ENCODE measurements at places on chromosomes 4 and X.

GRCh38 chr4:81743731-81744435 is 272.2 kb upstream of the RASGEF1B start:
- DNase-seq, result no peak

DNA sequence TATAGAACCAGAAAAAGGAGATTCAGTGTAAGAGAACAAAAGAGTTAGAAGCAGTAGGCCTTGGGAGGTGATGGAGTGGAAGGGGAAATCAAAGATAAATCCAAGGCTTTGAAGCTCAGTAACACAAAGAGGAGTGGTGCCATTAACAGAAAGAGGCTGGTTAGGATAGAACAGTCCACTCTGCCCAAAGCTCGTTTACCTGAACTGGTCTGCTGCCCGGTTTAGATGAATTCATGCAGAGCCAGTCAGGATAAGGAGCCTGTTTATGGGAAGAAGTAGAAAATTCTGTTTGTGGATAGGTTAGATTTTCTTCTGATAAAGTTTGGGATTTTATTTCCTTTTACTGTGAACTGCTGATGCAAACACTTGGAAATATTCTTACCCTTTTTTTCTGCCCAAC is 80.6 kb downstream of the HMGB2 start:
- DNase-seq, result no peak

GRCh38 chr4:42331914-42332368 is 65.3 kb upstream of the SHISA3 start:
- no peak for DNase-seq

- DNase-seq, result no peak
Measured at GRCh38 chr4:17352357-17352756, 159.5 kb downstream of the QDPR start.

DNA sequence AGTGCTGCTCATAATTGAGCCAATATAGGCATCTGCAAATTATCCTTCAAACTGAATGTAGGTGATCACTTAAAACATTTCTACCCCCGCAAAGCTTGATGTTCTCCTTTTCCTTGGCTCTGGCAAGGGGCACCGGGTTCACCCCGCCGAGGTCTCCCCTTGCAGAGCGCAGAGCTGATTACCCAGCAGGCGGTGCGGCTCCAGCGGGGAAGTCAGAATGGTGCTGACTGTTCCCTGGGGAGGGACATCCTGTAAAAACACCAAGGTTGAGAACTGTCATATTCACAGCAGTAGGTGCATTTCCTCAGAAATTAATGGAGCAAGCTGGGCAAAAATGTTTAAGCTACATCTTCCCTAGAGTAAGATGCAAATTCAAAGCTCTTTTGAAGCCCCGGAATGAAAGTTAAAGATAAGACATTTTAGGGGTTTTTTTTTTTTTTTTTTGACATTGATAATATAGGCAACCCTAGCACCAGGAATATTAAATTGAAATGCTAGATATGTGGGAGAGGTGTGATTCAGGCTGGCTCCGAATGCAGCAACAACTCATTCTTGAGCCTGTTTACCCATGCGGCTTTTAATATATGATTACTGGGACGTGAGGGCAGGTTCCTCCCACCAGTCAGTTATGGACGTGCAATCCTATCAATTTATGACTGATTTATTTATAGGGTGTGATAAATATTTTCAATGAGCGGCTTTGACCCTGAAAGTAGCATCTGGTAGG is 767.3 kb upstream of the TENM3 start:
- no peak for DNase-seq

GRCh38 chrX:149910178-149910695 is 19.1 kb upstream of the HSFX4 start:
- no peak for DNase-seq

DNA sequence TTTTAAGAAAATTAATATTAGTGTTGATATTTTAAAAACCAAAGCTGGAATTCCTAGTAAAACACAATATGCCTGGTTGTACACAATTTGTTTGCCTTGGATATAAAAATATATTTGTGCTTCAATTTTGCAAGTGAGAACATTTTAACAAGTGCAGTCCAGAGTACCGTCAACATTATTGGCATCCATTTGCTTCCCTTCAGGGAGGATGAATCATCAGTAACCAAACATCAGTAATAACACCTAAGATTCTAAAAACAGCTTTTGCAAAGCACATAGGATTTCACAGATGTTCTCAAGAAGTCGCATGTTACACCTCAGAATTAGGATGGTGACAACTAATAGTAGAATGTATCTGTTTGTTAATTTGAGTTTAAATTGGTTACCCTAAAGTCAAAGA is 262.6 kb upstream of the BMP3 start:
- no peak for DNase-seq

- DNase-seq, result no peak
Measured at GRCh38 chr4:183758758-183759447, 99.8 kb downstream of the TRAPPC11 start.

GRCh38 chrX:1537031-1537715 is at the start of gene P2RY8:
Gene P2RY8 (minus strand): TSS chrX:1537185. CDS start chrX:1466558, 70,627 bp downstream.
- no peak for DNase-seq

DNA sequence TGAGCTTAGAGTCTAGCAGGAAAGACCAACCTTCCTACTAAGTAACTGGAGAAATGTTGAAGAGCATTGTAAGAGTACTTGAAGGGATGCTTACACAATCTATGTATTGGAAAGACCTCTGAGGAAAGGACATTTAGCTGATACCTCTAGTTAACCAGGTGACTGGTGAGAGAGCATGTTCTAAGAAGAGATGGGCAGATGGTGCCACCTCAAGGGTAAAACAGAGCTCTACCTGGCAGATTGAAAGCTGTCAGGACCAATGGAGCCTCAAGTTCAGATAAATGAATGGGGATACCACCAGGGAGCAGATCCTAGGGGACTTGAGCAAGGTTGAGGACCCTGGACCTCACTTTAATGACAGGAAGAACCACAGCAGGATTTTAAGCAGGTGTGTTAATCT is 196.4 kb downstream of the QDPR start:
- DNase-seq, result no peak

DNA sequence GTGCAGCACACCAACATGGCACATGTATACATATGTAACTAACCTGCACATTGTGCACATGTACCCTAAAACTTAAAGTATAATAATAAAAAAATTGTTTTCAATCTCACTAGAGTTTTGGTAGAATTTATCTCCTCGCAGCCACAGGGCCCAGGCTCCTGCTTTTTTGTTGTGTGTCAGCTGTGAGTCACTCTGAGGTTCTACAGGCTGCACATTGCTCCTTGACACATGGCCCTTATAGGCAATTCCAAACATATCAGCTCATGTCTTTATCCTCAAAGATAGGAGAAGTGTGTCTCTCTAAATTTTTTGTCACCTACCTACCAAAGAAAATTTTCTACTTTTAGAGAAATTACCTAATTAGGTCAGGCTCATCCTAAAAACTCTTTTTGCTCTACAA is 252.1 kb upstream of the ADGRL3 start:
- no peak for DNase-seq

DNA sequence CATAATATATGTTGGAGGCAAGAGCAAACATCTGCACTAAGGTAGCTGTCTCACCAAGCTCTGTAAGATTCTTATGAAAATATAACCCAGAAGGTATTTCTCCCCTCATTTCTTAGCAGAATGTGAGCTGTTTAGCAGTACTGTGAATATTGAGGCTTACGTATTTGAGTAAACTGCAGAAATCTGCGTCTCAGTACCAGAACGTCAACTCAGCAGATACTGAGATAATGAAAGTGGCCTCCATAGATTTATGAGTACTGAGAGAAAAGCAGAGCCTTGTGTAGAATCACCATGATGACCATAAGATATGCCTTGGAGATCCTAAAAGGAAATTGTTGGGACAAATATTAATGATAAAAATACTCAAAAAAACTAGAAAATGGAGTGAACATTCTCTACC is 296.7 kb upstream of the TECRL start:
- no peak for DNase-seq

DNA sequence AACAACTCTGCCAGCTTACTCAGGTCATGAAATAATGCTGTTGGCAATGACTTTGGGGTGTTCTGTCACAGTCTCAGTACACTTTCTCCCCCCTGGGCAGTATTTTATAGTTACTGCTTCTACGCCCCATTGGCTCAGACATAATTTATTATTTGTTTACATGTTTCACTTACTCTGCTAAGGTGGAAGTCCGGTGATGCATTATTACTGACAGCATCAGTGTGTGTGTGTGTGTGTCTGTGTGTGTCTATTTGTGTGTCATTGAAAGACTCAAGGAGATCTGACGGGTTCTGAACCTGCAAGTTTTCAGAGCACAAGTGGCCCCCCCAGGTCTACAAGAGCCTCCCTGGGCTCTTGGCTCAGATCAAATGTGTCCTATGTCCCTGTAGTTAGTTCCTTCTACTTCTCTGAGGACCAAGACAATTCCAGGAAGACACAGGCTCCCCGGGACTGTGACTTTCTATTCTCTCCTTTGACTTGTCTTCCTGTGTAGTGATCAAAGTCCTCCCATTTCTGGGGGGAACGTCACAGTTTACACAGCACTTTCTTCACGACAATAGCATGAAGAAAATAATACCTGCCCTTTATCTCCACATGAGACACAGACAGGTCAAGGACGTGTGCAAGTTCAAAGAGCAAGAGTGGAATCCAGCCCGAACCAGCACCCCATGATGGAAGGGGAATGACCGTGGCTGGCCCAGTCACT is 283.7 kb upstream of the GATB start:
- DNase-seq, result no peak

GRCh38 chrX:42967681-42968300 is 189.8 kb upstream of the PPP1R2C start:
- DNase-seq, result no peak
